ENCODE measurements at places on chromosomes 12 and 14. TPM values are rescaled to one million over a fixed set of nuclear protein-coding genes. Genes with fewer than 3 reads are reported as not detected.

DNA sequence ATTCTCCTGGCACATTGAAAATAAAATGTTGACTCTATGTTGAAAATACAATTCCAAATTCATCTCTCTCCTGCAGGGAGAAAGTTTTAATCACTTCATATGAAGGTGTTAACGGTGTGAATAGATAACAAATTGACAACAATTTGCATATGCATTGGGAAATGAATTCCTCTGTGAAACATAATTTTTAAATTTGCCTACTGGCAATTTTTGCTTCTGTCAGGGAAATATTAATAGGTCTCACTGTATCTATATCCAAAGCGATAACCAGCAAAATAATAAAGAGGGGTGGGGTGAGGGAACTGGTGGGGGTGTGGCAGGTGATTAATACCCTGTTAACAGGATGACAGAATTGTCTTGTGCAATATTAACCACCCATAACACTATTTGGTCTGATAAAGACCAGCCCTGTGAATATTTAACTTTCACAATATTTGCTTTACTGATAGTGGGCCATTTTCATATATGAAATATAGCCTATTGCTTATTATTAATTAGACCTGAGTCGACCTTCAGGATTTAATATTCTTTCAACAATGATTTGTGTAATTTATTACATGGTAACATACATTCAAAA lies 239.0 kb upstream of the SSTR1 start:
- DNase-seq, result no peak

CFAP54 gene
- 1.3 TPM for total RNA-seq

DBX2 gene
- not detected for total RNA-seq

RPS6KL1 gene
- 1.9 TPM for total RNA-seq

DNA sequence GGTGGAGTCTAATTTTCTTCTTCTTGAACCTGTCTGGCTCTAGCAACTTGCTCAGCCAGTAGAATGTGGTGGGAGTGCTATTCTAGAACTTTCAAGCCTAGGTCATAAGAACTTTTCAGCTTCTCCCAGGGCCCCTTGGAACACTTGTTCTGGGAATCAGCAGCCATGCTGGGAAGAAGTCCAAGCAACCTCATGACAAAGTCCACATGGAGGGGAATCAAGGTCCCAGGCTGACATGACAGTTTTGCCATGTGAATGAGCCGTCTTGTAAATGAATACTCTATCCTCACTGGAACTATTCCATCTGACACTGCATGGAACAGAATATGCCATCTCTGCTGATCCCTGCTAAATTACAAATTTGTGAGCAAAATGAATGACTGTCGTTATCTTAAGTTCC lies 214.2 kb upstream of the TBX3 start:
- no peak for DNase-seq

- DNase-seq, result no peak
Measured at GRCh38 chr12:68839183-68840147, 31.5 kb downstream of the MDM2 start.

FAM90A1 gene
- not detected for total RNA-seq

P2RX4 gene
- total RNA-seq, result 42.8 TPM

DNA sequence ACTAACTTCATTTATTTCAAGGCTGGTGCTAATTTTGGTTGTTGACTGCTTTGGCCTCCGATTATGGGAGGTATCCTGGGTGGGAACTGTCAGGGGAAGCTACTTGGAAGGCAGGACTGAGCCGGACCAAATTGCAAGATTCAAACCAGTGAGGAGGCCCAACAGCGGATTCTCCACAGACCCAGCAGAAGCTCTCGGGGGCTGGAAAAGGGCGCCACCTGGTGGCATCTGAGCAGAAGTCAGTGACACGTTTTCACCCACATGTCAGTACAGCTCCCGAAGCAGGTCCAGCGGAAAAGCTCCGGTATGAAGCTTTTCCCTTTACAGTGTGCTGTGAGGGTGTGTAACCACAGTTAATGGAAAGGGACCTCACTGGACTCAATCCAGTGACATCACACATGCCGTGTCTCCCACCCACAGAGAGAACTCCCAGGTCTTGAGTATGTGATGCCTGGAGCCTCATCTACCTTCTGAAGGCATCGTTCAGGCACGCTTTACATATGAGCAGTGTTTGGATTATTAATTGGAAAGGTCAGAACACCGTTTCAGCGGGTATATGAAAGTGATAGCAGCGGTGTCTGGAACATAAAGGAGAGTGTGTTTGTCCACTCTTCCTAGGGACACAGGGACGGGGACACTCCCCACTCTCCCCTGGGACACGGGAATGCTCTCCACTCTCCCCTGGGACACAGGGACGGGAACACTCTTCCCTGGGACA lies 3.6 kb upstream of the P2RX2 start:
- DNase-seq, result peak; percentile 53

SOAT2 gene
- 2.5 TPM for total RNA-seq

Data from T-helper 17 cell (primary cell).